ENCODE measurements at places on chromosomes 5 and 9. TPM values are rescaled to one million over a fixed set of nuclear protein-coding genes. Genes with fewer than 3 reads are reported as not detected.

Gene CCL28
- total RNA-seq, result 0.31 TPM

Gene NOL6
- 69.6 TPM for total RNA-seq

Gene SPINK6
- 0.53 TPM for total RNA-seq

Gene PCDHGA10
- total RNA-seq, result 0.03 TPM

Gene FOXD4
- 0.58 TPM for total RNA-seq

Gene PCDHB10
- total RNA-seq, result 0.05 TPM

Gene CLIC3
- total RNA-seq, result 2.4 TPM

Gene GABRB2
- not detected for total RNA-seq
